Stimulated activated CD8-positive, alpha-beta memory T cell treated with anti-CD3 and anti-CD28 coated beads, Interleukin-15, amount 100 ng/mL, for 48 hours (primary cell): ENCODE measurements at places on chromosomes 11 and 22.

DNA sequence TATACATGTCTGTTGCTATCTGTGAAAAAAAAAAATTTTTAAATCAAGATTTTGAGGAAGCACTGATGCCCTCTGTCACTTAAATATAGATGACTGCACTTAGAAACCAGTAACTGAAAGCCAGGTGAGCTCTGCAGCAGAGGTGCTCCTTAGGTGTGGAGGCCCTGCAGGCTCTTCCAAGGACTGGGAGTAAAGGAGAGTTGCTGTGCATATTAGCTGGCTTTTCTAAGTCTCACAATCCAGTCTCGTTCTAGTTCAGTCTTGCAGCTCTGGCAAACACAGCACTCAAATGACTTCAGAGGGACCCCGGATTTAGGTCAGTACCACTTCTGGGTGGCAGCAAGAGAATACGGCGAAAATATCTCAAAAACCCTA, 61.0 kb downstream of the LARGE2 start:
- DNase-seq: no peak

DNA sequence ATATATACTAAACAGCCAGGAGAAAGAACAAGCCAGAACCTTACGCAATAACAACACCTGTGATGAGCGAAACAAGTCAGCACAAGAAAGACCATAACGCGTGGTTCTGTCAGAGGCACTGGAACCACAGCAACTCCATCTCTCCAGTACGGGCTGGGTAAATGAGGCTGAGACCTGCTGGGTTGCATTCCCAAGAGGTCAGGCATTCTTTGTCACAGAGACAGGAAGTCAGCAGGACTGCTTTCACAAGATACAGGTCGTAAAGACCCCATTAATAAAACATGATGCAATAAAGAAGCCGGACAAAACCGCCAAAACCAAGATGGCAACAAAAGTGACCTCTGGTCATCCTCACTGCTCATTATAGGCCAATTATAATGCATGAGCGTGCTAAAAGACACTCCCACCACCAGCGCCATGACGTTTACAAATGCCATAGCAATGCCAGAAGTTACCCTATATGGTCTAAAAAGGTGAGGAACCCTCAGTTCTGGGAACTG, 21.7 kb downstream of the TPST2 start:
- DNase-seq: no peak

DNA sequence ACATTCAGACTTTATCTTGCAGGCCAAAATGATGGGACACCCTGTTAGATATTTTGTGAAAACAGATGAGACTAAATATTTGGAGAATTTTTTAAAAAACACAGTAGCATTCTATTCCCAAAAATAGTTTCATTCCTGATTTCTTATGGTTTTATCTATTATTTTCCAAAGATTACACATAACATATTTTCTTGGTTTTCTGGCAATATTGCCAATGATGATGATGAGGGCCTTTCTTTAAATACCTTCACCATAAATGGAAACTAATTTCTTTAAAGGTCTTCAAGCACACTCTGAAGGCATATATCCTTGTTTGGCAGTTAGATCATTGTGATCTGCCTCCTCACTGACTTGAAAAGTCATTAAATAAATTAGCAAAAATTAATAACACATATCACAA, 522.3 kb upstream of the LUZP2 start:
- no peak for DNase-seq

DNA sequence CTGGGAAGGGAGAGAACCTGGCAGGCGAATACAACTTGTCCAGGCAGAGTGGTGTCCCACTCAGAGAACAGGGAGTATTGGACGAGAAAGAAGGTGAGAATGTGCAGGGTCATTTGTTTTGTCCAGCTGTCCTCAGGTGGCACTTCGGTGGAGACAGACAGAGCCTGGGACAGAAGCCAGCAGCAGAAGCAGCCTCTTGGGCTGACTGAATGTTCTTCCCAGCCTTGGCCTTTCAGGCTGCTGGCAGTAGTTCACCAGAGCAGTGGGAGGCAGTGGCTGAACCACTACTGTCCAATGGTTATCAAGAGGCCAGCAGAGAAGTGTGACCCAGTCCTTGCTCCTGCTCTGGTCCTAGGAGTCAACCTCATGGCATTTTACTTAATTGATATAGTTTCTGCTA, 331.1 kb upstream of the NARS2 start:
- DNase-seq: no peak

- DNase-seq: no peak
These were observed 39.4 kb downstream of the SHANK2 start for GRCh38 chr11:71212871-71213559.

DNA sequence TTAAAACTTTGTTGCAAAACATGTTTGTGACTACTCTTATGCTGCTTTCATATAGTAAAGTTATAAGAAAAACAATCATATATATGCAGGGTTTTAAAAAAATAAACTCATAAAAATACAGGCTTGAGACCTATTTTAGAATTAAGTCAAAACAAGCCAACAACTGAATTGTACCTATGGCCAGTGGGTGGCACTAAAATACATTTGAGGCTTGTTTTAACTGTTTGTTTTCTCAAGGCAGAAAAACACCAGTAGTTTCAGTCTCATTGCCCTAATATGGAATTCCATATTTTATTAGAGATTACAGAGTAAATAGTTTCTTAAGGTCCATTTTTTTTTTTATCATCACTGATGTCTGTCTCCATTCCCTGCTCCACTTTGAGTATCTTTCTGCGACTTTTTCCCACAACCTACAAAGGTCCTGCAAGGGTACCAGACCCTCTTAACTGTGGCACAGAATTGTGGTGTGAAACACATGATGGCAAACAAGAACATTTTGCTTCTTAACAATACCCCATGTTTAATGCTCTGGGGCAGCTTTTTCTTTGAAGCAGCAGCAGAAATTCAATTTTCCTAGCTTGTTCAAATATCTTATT, 8.5 kb upstream of the CCDC89 start:
- no peak for DNase-seq

GRCh38 chr22:48244388-48245195, 1482.1 kb downstream of the TBC1D22A start:
- DNase-seq: no peak

- DNase-seq: peak; percentile 56
These were observed 14.1 kb downstream of the MIAT start for GRCh38 chr22:26671317-26672059.

DNA sequence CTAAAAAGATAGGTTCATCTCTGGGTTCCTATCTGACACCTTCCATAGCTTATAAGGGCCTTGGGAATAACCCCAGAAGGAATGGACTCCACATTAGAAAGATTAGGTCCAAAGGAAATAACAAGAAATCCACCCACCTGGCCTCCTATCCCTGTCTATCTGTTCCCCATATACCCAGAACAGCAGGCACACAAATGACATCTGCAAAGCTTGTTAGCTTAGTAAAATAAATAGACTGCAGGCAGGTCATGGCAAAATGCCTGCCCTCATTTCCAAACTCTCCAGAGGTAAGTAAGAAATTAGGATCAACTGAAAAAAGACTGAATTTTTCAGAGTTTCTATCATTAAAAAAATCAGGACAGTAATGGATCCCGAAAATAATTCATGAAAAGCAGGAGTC, 489.5 kb downstream of the DLG2 start:
- no peak for DNase-seq

- no peak for DNase-seq
These were observed 80.1 kb downstream of the USP35 start for GRCh38 chr11:78268591-78269410.
